Suprapubic skin (tissue), 4 donors: ENCODE measurements at places on chromosomes 2 and 18. TPM values are rescaled to one million over a fixed set of nuclear protein-coding genes. Genes with fewer than 3 reads are reported as not detected.

The PLGLB1 gene
- 20.7 TPM for total RNA-seq

The IL36RN gene
- 42.7 TPM for total RNA-seq

The QPCT gene
- 58.5 TPM for total RNA-seq

The SPDYA gene
- total RNA-seq: 2.3 TPM

The PROC gene
- total RNA-seq: 0.36 TPM

The TRIM43 gene
- not detected for total RNA-seq

The CPO gene
- total RNA-seq: not detected

The INPP5D gene
- total RNA-seq: 8.5 TPM

The KCNJ13 gene
- 2.5 TPM for total RNA-seq

The SERPINB12 gene
- 14.8 TPM for total RNA-seq

The EVX2 gene
- not detected for total RNA-seq

The HRH4 gene
- not detected for total RNA-seq

The GTF2A1L gene
- total RNA-seq: not detected

The PPP3R1 gene
- 36.9 TPM for total RNA-seq

The NCOA1 gene
- 48.7 TPM for total RNA-seq

The ST8SIA5 gene
- total RNA-seq: not detected

The SCN7A gene
- total RNA-seq: 2.5 TPM

The GCKR gene
- total RNA-seq: 0.64 TPM

The AP1S3 gene
- total RNA-seq: 8.4 TPM

The SERPINB3 gene
- total RNA-seq: 1.5 TPM

The GREB1L gene
- 1.6 TPM for total RNA-seq

The PCARE gene
- total RNA-seq: 0.34 TPM

The IL1B gene
- not detected for total RNA-seq

The UPP2 gene
- not detected for total RNA-seq

The PHLPP1 gene
- total RNA-seq: 35.7 TPM

The FOXD4L1 gene
- not detected for total RNA-seq

The COL5A2 gene
- total RNA-seq: 15.4 TPM

The SLC9A2 gene
- 3.3 TPM for total RNA-seq

The RGPD6 gene
- 40.0 TPM for total RNA-seq

The FOXI3 gene
- total RNA-seq: not detected

The HES6 gene
- 5.3 TPM for total RNA-seq

The SERPINB2 gene
- total RNA-seq: 190 TPM

The IL1RL1 gene
- 1.1 TPM for total RNA-seq

The ALK gene
- 0.32 TPM for total RNA-seq

The CYTIP gene
- 5.4 TPM for total RNA-seq

The MTCL1 gene
- 7.3 TPM for total RNA-seq

The PTPRN gene
- not detected for total RNA-seq
